ENCODE measurements at places on chromosomes 6 and 20.

GRCh38 chr6:43444036-43444435 lies 11.3 kb downstream of the DLK2 start:
- no peak for DNase-seq

- DNase-seq, result no peak
Measured at GRCh38 chr6:85678026-85678601, 35.4 kb upstream of the SYNCRIP start.

- no peak for DNase-seq
Measured at GRCh38 chr6:1560281-1561058, 49.2 kb upstream of the FOXC1 start.

DNA sequence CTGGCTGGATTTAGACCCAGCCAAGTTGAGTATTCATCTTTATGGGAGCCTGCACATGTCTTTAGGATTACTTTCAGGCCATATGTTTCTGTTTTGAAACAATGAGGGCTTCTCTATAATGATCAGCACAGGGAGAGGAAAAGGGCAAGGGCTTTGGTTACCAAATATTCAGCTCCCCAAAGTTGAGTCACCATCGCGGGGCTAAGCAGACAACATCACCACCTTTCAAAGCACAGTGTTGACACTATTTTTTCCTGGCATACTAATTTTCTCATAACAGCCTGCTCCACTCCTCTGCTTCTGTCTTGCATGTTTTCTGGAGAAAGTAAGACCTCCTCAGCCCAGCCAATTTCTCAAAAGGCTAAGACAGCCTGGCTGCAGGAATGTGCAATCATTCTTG lies 4.9 kb downstream of the SCML4 start:
- no peak for DNase-seq

DNA sequence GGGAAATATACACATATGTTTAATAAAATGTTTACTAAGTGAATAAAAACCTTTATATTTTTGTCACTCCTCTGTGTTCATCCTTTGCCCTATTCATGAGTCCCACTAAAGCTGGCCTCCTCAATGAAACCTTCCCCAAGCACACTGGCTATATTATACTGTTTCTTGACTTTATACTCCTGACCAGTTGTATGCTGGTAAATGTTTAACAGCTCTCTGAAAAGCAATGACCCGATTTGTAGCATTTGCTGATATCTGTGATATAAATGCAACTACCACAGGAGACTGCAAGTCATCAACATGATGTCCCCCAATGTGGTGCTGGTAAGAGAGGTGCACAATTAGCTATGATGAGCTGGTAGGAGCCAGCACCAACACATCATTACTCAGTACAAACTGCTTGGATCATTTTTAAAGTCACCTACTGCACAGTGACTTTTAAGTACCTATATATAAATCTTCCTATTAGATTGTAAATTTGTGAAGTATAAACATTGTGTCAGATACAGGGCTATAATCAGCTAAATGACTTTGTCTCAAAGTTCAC lies 64.6 kb upstream of the MCM9 start:
- no peak for DNase-seq

- DNase-seq, result no peak
Measured at GRCh38 chr6:170447561-170447930, 105.6 kb downstream of the PSMB1 start.

DNA sequence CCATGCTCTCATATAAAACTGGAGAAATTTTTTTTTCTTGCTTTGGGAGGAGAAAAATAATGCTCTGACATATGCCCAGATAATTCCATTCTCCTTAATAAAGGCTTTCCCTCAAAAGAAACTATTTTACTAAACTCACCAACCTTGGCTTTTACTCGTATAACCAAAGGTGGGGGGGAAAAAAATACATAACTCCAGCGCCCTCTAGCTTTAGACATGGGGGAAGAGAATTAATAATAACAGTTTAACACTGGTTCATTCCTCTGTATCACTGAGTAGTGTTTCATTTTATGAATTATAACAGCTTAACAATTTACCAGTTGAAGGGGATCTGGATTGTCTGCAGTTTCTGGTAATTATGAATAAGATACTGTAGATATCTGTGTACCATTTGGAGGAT lies 1226.1 kb downstream of the GRIK2 start:
- DNase-seq, result no peak

- no peak for DNase-seq
Measured at GRCh38 chr6:1695546-1696462, 86.1 kb downstream of the FOXC1 start.

GRCh38 chr6:44569931-44570385 lies 182.5 kb downstream of the CDC5L start:
- DNase-seq, result no peak

- DNase-seq, result no peak
Measured at GRCh38 chr6:169564453-169565240, 137.2 kb downstream of the WDR27 start.

GRCh38 chr6:35055891-35056290 lies 85.2 kb downstream of the TCP11 start:
- no peak for DNase-seq

- no peak for DNase-seq
Measured at GRCh38 chr6:35298625-35299140, 1.1 kb downstream of the DEF6 start.

GRCh38 chr6:36350681-36351571 lies 14.2 kb upstream of the BNIP5 start:
- DNase-seq, result no peak

GRCh38 chr6:157791450-157791849 lies 31.6 kb upstream of the SNX9 start:
- DNase-seq, result no peak

GRCh38 chr6:25882051-25882496 lies 8.0 kb upstream of the SLC17A3 start:
- peak; percentile 68 for DNase-seq

- no peak for DNase-seq
Measured at GRCh38 chr6:30719356-30719755, 796 bp upstream of the TUBB start.

DNA sequence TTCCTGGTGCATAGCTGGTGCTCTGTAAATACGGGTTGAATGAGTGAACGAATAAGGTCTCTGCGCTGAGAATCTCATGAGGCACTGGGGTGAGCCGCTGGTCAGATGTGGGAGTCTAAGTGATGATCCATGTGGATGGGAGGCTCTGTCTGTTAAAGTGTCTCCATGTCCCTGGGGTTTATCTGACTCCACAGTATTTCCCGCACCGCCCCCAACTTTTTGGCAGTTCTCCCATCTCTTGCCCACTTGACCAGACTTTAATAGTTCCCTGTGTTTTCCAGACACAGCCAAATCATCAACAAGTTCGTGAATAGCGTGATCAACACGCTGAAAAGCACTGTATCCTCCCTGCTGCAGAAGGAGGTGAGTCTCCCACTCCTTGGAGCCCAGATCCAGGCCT lies 9.9 kb downstream of the BPIFA2 start:
- DNase-seq, result no peak

- DNase-seq, result no peak
Measured at GRCh38 chr6:51788121-51788520, 299.3 kb downstream of the PKHD1 start.

DNA sequence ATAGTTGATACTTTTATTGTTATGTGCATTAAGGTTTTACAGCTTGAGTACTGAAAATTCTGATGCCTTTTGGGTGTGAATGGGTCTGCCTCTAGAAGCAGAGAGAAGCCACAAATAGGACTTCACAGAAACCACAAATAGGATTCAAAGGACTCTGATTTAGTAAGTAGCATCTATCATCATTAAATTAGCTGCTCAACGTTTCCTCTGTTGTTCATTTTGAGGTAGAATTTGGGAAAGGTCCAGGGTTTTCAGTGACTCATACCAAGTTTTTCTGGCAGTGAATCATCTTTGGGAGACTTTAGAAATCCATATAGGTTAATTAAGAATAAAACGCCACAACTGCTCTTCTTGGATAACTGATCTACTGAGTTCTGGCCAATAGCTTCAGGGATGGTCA lies 105.1 kb downstream of the PHF3 start:
- DNase-seq, result no peak

DNA sequence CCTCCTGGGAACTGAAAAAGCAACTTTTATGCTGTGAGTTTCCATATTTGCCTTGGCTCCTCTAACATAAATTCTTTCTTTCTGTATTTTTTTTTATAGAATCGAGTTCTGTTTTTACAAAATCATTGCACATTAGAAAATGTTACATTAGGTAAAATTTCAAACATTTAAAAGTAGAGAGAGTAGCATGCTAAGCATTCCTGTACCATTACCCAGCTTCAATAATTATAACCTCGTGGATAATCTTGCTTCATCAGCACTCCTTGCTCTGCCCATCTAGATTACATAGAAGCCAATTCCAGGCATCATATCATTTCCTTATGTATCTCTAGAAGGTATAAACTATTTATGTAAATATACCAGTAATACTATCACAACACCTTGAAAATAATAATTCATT lies 15.4 kb upstream of the FBXO30 start:
- no peak for DNase-seq
